ENCODE measurements at places on chromosomes 4 and X.
A peak's percentile ranks its signal among the peaks of the same experiment; 100 is the strongest.

GRCh38 chr4:177448850-177449249, 6.6 kb upstream of the AGA start:
- no peak for DNase-seq

- no peak for DNase-seq
These were observed 94.7 kb upstream of the ATP8A1 start for GRCh38 chr4:42751587-42751986.

DNA sequence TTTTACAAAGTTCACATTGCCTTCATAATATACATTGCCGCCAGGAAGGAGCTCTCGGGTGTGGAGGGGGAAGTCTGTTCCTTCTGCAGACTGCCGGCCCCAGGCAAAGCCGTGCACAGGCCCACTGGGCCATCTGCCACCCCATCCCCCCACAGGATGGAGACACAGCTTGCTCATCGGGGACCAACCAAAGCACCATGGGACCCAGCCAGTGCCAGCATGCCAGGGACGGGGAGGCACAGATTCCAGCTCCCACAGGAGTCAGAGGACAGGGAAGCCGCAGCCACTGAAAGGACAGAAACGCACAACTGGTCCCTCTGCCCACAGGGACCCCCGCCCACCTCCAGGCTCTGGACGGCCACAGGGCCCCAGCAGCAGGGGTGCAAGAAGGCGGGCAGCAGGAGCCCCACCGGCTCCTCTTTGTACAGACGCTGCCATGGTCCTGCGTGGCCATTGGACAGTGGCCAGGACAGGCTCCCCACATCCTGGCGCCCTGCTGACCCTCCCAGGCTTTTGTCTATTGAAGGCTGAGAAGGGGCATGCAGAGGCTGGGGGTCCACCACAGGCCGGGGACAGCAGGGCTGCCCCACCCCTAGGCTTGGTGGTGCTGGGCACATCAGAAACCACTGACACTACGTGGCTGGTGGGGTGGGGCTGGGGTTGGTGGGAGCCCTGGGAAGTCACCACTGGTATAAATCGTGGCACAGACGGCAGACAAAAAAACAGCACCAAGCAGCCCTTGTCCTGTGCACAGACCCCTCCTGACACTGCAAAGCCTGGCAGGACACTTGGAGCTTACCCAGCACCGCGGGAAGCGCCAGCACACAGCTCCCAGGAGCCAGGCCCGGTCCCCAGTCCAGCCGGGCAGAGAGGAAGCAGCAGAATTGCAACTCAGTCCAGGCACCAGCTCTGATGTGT, 89.0 kb downstream of the FAM53A start:
- DNase-seq, result no peak

- DNase-seq, result peak; percentile 46
These were observed 2.5 kb downstream of the CACNA1F start for GRCh38 chrX:49230500-49231232.

DNA sequence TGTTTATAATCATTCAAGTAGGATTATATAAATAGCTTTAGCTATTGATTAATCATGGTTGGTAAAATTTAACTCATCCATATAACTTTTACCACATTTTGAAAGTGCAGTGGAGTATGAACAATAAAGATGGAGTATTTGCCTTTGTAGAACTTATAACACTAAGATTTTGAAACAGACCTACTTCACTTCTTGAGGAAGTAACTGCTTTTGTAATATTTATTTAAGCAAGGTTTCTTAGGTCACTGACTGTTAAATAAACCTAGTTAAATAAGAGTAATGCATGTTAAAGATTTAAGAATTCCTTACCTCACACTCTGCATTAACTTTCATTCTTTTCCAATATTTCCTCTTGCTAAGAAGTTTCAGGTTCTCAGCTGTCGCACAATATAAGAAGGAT, 242.5 kb downstream of the CFAP299 start:
- no peak for DNase-seq

DNA sequence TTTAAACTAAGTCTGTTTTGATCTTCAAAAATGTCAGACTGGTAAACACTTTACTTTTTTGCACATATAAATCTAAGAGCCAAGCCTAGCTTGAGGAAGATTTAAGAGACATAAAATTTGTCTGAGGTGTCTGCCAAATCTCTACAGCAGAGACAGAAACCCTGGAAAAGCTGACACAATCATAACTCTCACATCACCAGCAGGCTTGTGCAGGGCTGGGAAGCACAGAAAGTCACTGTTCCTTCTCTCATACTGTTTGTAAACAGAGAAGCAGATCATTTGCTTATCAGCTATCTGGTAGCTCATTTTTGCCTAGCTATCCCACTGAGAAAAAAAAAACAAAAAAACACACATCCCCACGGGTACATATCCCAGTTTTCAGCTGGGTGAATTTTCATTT, 7.0 kb downstream of the ENOX2 start:
- DNase-seq, result no peak

DNA sequence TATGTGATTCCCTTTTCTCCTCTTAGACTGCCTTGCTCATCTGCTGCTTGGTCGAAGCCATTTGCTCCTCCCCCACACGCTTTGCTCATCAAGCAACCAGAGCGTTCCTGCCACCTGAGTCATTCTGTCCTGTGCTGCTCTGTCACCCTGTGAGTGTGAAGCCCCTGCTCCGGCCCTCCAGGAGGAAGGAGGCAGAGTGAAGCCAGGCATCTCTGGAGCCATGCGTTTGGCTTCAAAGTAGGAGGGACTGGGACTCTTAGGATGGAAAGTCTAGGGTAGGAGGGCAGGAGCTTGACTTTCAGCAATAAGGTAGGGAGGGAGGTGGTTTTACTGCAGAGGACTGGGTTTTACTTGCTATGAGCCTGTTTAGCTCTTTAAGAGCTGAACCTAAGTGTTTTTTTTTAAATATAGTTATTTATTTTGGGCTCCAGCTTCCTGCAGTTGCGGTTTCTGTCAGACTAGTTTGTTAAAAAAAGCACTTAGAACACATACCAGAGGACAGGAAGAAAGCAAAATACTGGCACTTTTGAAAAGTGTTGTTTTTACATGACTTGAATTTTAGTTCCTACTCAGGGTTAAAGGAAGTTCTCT, 63.6 kb downstream of the SPINK2 start:
- peak; percentile 57 for DNase-seq

DNA sequence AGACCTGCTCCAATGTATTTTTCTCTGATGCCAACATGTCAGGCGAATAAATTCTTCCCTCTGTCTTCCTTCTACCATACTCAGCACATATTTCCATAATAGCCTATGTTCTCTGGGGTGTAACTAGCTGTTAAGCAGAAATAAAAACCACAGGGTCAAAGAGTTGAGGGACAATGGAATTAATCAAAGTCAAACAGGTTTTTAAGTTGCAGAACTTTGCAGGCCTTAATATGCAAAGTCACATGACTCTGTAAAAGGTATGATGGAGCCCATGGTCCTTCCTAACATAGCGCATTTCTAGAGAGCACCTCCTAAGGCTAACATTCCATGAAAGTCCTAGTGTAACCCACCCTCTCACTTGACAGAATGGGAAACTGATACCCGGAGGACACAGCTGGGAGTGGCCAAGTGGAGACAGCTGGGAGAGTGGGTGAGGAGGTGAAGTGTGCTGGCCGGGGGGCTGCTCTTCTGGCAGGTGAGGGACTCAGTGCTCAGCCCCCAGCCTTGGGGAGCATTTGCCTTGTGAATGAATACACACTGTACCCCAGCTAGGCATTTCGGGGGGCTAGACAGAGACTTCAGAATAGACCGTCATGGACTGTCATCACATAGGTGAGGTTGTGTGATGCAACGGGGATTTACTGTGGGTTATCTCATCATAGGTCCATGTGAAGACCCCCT, 8.4 kb upstream of the SORCS2 start:
- no peak for DNase-seq

DNA sequence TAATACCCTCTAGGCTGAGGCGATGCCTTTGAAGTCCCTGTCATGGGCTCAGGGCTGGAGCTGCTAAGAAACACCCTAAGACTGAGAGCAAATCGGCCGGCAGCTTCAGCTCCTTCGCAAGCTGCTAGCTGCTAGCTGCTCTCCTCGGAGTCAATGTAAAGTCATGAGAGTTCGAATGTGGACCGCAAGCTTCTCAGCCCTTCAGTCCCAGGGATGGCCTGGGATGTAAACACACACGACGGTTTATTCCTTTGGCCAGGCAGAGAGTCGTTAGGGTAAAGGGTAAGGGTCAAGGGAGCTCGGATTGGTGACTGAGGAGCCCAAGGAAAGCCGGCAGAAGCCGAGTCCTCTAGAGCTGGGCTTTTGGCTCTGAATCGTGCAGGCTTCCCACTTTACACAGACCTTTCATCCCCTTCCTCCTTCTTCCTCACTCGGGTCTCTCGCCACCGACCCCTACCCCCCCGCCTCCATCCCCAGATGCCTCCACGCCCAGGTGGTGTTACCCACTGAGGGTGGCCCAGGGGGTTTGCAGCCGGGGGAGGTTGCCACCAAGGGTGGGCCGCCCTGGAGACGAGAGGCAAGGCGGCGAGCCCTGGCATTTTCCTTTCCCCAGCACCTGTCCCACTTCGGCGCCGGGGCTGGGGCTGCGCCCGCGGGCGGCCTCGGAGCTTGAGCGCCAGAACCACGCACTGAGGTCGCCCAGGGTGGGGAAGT, 3.1 kb upstream of the BCORL1 start:
- no peak for DNase-seq

DNA sequence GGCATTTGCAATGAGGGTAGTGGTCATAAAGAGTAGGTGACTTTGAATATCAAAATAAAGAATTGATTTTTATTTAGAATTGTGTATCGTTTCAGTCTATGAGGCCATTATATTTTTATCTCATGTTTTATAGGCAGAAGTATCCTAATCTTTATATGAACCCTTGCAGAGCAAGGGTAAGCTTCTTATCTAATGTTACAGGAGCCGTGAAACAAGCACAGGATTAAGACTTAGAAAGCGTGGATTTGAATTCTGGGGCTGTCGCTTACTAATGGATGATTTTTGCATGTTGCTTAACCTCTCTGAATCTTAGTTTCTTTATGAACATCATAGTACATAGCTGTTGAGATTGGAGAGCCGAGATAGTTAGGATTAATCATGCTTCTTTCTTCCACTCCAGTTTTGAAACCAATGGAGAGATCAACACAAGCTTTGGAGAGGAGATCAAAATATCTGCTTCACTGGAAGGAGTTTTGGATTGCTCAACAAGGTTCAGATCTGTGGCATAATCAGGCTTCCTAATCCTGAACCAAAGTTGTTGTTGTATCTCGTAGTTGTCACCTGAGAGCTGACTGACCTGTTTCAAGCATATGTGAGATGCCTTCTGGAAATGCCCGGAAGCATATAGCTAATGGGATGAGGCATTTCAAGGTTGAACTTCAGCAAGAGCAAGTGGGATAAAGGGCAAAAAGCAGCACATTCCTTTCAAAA, 166.9 kb upstream of the GK2 start:
- no peak for DNase-seq

DNA sequence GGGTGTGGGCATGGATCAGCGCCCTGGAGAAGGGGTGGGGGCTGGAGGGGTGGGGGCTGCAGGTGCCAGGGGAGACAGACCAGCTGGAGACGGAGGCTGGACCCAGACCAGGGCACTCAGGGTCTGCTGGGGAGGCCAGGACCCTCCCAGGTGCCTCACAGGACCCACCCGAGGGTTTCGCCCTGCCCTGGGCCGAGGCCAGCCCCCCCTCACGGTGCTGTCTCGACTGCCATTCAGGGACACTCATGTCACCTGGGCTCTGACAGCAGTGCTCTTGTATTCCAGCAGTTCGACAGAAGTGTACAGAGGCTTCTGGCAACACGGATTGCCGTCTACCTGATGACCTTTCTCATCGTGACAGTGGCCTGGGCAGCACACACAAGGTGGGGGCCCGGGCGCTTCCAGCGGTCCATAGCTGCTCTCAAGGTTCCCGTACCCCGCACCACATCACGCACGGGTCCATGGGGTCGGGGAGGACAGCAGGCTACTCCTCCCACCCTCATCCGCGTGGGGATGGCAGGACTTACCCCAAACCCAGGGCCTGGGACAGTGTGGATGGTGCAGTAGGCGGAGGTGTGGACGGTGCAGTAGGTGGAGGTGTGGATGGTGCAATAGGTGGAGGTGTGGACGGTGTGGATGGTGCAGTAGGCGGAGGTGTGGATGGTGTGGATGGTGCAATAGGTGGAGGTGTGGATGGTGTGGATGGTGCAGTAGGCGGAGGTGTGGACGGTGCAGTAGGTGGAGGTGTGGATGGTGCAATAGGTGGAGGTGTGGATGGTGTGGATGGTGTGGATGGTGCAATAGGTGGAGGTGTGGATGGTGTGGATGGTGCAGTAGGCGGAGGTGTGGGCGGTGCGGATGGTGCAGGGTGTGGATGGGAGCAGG, 18.1 kb downstream of the TMEM175 start:
- DNase-seq, result no peak

- no peak for DNase-seq
These were observed 35.7 kb downstream of the PRKG2 start for GRCh38 chr4:81179326-81179725.

- peak; percentile 39 for DNase-seq
These were observed 10.2 kb upstream of the DLG3 start for GRCh38 chrX:70434352-70434866.

GRCh38 chr4:3121110-3121509, 46.6 kb downstream of the HTT start:
- DNase-seq, result no peak

DNA sequence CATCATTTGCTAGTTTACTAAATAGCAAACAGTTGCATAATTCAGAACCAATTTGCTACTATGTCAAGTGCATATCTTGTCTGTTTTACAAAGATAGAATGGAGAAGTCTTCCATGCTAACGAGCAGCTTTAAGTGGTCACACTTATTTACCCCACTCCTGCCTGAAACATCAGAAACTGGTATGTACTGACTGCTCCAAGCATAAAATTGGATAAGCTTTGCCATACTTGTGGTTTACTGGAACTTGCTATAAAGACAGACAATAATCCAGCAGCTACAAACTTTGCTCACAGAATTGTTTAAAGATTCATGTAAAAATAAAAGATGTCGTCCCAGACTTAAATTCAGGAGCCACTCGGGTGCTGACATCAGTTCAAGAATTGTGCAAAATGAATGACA, 13.3 kb upstream of the CDKL2 start:
- DNase-seq, result no peak

DNA sequence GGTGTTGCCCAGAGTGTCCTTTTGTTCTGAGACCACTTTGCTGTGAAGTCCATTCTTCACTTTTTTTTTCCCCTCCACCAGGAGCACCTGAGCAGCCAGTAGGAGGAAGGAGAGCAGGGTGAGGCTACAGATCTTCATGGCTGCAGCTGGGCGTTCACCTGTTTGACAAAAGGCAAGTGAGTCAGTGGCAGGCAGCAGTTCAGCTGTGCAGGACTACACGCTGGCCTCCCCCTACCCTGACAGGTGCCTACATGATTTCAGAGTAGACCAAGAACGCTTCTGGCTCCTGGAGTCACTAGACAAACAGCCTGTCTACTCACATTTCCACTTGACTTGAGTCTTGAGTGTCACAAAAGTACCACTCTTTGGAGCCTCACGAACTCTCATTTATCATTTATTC, 2.0 kb downstream of the FGFBP1 start:
- DNase-seq, result no peak

Data from activated CD4-positive, alpha-beta T cell treated with anti-CD3 and anti-CD28 coated beads, Interleukin-2, amount 50 U/mL, for 1 hour (primary cell).